Immature natural killer cell (primary cell): ENCODE measurements at places on chromosomes 5 and 9. TPM values are rescaled to one million over a fixed set of nuclear protein-coding genes. Genes with fewer than 3 reads are reported as not detected.

GRCh38 chr9:136857166-136857565, 5.0 kb downstream of the MAMDC4 start:
- DNase-seq, result no peak

GRCh38 chr5:147601652-147602051, 91.8 kb upstream of the DPYSL3 start:
- no peak for DNase-seq

GRCh38 chr9:128192601-128193371, 1.4 kb upstream of the CIZ1 start:
- peak; percentile 50 for DNase-seq

Gene PAM
- polyA plus RNA-seq, result 55.2 TPM

GRCh38 chr9:129011761-129012181, 16.4 kb downstream of the SH3GLB2 start:
- DNase-seq, result no peak

Gene SH3TC2
- 0.47 TPM for polyA plus RNA-seq

Gene MARVELD2
- polyA plus RNA-seq, result not detected

Gene ITGA2
- polyA plus RNA-seq, result not detected
